ENCODE measurements at places on chromosomes 1 and 21. TPM values are rescaled to one million over a fixed set of nuclear protein-coding genes. Genes with fewer than 3 reads are reported as not detected.

ANKRD34A gene
- polyA plus RNA-seq: 0.57 TPM

RBP7 gene
- polyA plus RNA-seq: 15.3 TPM

GBP2 gene
- 2.9 TPM for polyA plus RNA-seq

- DNase-seq: no peak
These were observed 90.5 kb upstream of the JUN start for GRCh38 chr1:58874342-58874741.

DNA sequence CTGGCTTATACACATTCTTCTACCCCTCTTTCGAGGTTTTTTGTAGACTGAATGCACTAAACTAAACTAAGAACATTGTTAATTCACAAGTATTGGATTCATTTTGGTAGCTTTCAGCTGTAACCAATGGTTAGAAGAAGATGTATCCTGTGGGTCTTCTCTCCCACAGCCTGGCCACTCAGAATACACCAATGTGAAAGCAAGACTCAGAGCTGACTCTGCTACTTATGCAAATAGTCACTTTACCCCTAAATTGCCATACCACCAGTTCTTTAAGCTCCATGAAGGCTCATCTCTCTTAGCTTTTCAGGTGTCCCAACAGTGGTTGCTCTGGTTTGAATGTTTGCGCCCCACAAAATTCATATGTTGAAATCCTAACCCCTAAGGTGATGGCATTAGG, 60.1 kb downstream of the RGS13 start:
- DNase-seq: no peak

DNA sequence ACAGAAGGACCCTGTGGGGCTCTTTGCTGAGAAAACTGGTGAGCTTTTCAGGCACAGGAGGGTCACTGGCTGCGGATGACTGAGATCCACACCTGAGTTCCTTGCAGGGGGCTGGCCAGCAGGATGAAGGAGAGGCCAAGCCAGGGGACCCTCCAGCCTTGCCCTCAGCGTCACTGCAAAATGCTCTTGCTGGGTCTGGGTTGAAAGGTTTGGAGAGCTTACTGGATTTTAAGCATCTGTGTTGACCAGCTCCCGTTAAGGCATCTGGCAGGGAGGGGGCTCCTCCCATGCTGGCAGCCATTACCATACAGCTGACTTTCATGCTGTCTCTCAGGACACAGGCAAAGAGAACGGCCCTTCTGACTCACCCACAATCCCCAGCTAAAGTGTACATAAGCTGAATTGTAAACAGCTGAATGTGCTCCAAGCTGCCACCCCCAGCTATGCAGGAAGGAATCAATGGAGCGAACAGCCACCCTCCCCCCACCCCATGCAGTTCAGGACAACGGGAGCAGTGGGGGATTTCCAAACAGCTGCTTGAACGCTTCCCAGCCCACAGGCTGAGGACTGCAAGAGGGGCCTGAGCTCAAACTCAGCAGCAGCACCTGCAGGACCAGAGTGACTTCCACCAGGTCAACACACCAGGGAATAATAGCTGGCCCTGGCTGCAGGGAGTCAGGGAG, 21.3 kb upstream of the A3GALT2 start:
- peak; percentile 77 for DNase-seq

DNA sequence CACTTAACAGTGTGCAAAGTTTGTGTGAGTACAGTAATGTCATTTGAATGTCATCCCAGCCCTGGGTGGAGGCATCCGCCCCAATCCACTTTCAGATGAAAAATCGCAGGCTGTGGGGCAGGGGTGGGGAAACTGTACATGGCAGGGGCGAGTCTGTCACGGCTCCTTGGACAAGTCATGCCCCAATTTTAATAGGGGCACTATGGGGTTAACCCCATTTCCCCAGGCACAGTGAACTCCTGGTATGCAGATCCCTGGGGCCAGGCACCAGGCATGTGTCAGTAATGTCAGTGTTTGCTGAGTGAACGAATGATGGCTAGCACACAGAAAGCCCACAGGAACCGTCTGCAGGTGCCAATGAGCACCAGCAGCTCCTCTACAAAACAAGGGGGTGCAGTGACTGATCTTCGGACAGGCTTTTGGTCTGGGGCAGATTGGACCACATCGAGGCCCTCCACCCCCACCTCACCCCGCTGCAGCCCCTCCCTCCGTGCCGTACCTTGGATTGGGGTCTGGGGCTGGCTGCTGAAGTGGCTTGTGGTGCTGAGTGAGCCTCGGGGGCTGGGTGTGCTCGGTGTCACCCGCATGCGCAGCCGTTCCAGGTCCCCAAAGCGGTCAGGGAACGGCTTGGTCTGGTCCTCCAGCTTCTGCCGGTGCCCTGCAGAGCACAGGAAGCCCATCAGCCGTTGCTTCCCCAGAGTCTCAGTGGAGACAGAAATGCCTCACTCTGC, 23.2 kb downstream of the RUNX3 start:
- no peak for DNase-seq

GRCh38 chr1:37031871-37032270, 2.4 kb downstream of the GRIK3 start:
- DNase-seq: no peak

DNA sequence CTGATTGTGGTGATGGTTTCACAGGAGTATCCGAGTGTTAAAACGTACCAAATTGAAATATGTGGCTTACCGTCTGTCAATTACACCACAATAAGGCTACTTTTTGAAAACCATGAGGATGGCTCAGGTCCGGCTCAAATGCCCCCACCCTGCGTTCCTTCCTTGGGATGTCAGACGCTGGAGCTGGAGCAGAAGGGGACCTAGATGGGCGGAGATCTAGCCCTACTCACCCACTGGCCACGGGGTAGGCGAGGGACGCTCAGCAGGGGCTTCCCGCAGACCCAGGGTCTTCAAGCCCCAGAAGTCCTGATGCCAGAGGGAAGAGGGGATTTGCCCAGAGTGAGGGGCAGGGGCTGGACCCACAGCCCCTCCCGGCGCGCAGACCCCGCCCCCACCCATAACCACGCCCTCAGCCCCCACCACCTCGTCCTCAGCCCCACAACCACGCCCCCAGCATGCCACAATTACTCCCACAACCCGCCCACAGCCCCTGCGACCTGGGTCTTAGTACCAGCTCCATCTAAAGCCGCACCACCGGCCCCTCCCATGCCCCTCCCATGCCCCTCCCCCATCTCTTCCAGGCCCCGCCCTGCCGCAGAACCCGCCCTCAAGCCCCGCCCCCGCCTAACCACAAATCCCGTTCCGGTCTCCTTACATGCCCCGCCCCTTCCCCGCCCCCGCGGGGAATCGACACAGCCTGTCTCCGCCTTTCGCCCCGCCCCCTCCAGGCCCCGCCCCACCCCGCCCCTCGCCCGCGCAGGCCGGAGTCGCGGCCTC, at the start of gene LRRC3:
TSS of gene LRRC3 (plus strand) at position 764 of the 777 bp plus-strand sequence. CDS start 1,135 bp downstream, outside the sequence.
- peak; percentile 80 for DNase-seq

- no peak for DNase-seq
These were observed 45.3 kb downstream of the DAB1 start for GRCh38 chr1:57378534-57378933.

SPRR2A gene
- not detected for polyA plus RNA-seq

DNA sequence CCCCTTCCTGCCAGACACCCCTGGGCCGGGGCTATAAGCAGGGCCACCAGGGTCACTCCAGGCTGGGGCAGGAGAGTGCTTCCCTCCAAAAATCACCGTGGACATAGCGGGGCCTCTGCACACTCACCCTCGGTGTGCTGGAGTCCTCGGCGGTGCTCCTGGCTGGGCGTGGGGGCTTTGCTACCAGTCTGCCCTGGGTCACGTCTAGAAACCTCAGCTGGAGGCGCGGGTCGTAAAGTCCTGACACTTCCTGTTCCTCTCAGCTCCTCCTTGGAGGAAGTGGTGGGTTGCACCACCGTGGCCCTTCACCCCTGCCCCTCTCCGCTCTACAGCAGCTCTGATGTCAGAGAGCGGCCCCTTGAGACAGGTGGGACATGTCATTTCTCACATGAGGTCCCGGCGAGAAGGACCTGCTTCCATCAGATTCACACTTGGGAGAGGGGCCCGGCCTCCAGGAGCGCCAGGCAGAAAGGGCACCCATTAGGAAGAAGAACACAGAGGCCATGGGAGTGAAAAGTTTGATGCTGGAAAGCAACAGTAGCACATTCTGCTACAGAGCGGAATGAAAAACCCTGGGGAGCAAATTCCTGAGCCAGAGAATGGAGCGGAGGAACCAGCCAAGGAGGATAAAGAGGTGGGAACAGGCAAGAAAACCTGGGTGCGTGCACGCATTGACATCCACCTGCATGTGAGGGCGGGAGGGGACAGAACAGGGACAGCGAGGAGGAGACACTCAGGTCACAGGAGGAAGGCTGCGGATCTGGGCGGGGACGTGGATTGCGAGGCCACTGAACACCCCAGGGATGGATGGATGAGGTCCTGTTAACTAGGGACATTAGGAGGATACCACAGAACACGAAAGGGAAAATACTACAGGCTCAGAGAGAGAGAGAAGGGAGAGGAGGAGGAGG, at the start of gene ITGB2:
TSS of gene ITGB2 (minus strand) at position 206 of the 911 bp plus-strand sequence. CDS start 10,117 bp downstream, outside the sequence.
- no peak for DNase-seq

DNA sequence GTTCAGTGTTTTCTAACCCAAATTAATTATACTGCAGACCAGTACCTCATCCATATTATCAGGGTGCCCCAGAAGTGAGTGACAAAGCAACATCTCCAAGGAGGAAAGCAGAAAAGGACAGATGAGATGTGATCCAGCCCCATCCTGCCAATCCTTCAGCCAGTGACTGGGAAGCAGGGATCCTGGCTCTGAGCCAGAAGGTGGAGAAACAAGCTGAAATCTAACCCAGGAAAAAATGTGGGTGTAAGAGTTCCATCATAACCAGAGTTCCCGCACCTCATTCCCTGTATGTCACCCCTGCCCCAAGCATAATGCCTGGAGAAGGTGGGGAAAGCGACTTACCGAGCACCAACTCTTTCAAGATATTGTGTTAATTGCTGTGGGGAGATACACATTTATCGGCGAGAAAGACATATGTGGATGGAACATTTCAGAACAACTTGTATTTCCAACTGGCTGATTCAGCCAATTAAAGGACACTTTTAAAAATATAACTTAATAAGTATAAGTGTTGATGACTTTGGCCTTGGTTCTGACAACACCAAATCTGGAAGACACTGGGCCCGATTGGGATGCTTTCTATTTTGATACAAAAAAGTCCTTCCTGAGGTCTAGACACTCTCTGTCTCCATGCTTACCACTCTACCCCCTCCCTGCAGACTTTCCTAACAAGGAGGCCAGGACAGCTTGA, 14.9 kb downstream of the PLEKHA6 start:
- no peak for DNase-seq

DISP1 gene
- polyA plus RNA-seq: 17.2 TPM

- DNase-seq: no peak
These were observed 2.5 kb downstream of the S100A9 start for GRCh38 chr1:153360190-153360589.

DNA sequence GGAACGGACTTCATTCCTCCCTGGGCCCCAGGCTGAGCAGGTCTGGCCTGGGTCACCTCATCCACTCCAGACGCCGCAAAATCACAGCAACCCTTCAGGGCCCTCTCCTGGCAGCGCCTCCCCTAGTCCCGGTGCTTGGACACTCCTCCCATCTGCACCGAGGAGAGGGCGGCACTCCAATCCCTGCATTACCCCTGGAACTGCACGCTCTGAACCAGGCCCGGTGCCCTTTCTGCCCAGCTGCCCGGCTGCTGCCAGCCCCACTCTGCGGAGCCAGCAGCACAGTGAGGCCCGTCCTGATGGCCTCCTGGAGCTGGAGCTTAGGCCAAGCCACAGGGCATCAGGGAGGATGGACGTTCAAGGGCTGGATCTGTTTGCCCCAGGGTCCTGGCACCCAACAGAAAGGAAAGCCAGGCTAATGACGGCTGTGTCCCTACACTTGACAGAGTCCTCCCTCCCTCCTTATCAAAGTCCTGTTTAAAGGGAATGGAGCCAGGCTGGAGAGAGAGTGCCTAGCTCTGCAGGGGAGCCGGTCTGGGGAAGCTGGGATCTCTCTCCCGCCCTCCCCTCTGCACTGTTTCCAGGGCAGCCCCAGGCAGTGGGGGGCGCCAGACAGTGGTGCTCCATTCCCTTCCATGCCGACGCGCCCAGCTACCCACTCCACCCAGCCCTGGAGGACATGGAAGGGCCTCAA, 12.7 kb downstream of the COL6A2 start:
- no peak for DNase-seq

DNA sequence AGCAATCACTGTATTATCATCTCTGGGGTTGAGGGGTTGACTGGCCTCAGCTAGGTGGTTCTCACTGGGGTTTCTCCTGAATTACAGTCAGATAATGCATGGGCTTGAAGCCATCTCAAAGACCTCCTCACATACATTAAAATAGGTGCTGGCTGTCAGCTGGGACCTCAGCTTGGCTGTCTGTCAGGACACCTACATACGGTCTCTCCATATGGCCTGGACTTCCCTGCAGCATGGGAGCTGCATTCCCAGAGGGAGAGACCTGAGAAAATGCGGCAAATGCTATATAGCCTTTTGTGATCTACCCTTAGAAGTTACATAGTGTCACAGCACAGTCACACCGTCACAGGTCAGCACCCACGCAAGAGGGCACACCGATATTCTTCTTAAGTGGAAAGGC, 93.6 kb downstream of the TSEN15 start:
- no peak for DNase-seq

C1QB gene
- 5.3 TPM for polyA plus RNA-seq

- DNase-seq: no peak
These were observed 155.7 kb downstream of the AMY1C start for GRCh38 chr1:103905363-103905762.

DNA sequence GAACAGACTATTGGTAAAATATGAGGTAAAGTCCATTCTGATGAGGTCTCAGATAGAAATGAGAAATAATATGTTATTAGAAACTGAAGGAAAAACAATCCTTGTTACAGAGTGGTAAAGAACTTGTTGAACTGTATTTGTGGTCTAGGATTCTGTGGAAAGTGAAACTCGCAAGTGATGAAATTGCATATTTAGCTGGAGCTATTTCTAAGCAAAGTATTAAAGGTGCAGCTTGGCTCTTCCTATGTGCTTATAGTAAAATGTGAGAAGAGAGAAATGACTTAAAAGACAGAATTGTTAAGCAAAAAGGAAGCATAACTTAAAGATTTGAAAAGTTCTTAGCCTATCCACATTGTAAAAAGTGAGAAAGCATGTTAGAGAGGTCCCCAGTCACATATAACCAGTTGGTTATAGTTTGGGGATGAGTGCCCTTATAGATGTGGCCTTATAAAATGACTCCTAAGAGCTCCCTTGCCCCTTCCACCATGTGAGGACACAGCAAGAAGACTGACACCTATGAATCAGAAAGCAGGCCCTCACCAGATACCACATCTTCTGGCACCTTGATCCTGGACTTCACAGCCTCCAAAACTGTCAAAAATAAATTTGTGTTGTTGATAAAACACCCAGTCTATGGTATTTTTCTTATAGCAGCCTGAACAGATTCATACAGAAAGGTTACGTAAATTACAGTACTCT, 24.8 kb downstream of the PHTF1 start:
- no peak for DNase-seq

SYPL2 gene
- polyA plus RNA-seq: 13.4 TPM

EXTL1 gene
- 1.8 TPM for polyA plus RNA-seq

TRIM67 gene
- 0.15 TPM for polyA plus RNA-seq

MARK1 gene
- polyA plus RNA-seq: 10.6 TPM

- peak; percentile 76 for DNase-seq
These were observed 11.6 kb downstream of the LMNA start for GRCh38 chr1:156126043-156126629.

DNA sequence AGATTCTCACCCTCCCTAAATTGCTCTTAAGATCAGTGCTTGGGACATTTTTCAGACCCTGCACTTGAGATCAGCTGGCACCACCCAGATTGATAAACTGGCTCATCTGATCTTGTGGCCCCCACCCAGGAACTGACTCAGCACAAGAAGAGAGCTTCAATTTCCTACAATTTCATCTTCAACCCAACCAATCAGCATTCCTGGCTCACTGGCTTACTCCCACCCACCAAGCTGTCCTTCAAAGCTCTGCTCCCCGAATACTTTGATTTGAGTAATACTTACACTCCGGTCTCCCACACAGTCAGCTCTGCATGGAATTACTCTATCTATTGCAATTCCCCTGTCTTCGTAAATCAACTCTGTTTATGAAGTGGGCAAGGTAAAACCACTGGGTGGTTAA, 461.9 kb upstream of the RGS18 start:
- no peak for DNase-seq

All from left kidney (tissue), 8 donors.